ENCODE measurements at places on chromosomes 1 and 21.

DNA sequence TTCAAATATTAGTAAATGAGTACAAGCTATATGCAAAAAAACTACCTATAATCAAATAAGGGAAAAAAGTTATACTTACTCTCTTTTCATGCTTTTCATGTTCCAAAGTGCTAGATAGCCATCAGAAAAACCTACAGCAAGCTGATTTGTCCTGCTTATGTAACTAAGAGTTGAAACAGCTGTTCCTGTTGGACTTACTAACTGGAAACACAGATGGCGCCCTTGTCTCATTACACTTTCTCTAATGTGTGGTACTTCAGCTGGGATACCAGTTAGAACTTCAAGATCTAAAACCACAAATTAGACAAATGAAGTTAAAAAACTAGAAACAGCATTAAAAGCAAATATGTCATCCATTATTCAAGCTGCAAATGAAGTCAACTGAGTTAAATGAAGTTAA lies 24.3 kb downstream of the AHCTF1 start:
- DNase-seq = peak; percentile 34

DNA sequence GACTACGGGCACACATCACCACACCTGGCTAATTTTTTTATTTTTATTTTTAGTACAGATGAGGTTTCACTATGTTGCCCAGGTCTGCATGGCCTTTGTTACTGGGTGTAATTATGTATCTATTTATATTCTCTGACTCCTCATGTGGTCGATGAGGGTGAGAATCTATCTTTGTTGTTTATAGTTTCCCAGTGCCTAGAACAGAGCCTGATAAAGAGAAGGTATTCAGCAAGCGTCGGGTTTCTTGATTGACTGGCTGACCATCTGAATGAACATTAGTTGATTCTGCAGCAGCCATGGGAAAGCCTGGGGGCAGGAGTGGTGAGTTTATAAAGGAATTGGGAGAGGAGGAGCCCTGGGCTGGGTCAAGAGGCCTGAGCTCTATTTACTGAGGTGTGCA lies 28.5 kb downstream of the SERINC2 start:
- no peak for DNase-seq

GRCh38 chr21:41422546-41423304 lies 3.3 kb upstream of the MX1 start:
- DNase-seq = no peak

DNA sequence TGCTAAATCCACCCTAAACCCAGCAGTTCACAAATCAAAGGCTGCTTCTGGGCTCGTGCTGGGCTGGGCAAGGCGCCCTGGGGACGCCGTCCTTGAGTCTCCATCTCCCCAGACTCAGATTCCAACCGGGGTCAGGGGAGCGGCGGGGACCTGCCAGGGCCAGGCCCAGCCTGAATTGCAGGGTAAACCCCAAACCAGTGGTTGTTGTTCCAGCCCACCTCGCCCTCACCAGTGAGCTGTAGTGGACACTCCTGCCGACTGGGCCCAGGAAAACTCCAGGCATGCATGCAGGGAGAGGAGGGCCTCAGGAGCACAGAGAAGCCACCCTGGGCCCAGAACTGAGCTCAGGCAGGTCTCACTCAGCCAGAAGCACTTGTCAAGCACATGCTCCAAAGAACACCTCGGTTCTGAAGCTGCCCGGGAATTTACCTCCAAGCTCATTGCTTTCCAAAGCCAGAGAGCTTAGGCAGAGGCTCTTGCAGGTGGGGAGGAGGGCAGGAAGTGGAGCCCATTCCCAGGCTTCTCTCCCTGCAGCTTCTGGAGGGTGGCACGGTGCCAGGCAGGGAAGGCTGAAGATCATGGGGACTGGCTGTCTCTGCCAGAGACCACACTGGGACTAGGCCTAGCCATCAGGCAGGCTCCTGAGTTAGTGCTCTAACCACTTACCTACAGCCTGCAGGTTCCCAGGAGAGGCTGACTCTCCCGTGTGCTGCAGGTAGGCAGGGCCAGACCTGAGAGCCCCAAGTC lies 437.0 kb downstream of the MATN1 start:
- no peak for DNase-seq

DNA sequence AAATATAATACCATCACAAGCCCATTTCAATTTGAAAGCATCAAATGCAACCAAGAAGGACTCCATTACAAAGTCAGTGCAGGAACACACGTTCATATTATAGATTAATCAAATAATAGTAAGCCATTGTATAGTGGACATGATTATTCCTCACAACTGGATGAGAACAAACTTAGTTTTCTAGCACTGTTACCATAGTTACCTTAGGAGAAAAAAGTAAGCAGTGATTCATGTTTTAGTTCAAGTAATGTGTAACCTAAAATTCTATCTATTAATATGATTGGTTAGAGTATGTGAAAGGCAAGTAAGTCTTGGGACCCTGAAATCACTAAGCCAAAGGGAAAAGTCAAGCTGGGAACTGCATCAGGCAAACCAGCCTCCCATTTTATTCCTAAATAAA lies 15.2 kb downstream of the SSX2IP start:
- no peak for DNase-seq

DNA sequence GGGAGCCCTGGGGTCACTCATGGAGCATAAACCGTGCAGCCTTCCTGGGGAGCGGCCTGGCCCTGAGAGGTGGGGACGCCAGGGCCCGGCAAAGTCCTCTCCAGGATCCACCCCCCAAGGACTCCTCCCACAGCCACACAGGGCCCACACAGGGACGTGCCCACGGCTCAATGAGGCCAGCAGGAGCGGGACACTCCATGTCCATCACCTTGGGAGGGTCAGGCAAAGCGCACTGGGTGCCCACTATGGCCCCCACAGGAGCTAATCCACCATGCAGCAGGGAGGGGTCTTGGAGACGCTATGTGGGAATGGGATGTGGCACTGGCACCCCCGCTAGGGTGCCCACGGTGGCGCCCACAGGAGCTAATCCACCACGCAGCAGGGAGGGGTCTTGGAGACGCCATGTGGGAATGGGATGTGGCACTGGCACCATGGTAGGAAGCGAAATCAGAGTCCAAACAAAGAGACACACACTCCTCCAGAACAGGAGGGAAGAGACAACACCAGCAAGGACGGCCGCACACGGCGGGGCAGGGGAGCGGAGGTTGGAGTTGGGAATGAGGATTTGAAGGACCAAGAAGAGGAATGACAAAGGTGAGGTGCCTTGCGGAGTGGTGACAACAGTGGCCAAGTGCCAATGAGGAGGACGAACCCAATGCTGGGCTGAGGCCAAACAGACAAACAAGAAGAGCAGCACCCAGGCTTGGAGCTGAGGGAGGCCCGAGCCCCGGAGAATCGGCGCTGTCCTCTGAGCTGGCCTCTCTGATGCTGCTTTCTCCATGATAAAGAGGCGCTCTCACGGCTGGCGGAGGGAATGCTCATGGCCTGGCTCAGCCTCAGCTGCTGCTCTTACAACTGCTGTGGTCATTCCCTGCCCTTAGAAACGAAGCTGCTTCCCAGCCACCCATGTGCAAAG lies 18.1 kb upstream of the SLC19A1 start:
- DNase-seq = no peak

DNA sequence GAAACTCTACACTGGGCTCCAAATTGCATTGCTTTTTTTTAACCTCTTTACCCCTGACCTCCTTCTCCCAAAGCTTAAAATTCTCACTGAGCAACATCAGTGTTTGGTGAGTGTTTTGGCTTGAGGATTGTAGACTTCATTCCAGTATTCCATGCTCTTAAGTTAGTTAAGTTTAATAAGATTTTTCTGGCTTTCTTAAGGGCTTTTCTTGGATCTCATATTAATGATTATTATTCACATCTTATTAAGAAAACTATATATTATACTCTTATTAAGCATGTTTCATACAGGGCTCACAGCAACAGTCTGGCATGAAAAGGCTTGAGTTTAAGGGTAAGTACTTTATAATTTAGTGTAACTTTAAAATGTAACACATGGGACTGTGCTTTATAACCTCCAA lies 141.8 kb downstream of the DISP1 start:
- no peak for DNase-seq

GRCh38 chr21:38927776-38928175 lies 122.0 kb downstream of the ETS2 start:
- DNase-seq = no peak

- no peak for DNase-seq
These were observed 29.4 kb downstream of the DENND1B start for GRCh38 chr1:197745911-197746310.

DNA sequence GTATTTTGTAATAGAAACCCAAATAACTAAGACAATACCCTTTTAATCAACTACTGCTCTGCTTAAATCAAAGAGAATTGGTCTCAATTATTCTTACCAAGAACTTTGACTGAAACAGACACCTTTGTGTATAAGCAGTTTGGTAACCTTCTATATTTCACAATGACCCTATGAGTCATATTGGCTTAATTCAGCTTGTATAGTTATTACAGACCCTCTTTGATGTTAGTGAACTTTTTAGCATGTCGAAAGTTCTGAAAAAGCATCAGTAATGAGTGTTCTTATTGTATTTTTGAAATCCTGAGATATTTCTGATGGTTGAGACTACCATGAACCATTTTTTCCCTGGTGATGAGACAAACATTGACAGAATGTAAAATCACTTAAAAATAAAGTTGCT lies 43.3 kb upstream of the RABGAP1L start:
- DNase-seq = no peak

GRCh38 chr1:240044620-240045019 lies 47.1 kb upstream of the FMN2 start:
- no peak for DNase-seq

DNA sequence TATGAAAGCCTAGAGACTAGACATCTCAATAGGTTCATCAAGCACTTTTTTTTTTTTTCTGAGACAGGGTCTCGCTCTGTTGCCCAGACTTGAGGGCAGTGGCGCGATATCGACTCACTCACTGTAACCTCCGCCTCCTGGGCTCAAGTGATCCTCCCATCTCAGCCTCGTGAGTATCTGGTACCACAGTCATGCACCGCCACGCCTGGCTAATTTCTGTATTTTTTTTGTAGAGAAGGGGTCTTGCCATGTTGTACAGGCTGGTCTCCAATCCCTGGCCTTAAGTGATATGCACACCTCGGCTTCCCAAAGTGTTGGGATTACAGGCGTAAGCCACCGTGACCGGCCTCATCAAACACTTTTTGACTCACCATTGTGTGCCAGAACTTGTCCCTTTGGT lies 613 bp upstream of the GPATCH4 start:
- DNase-seq = no peak

- no peak for DNase-seq
These were observed 15.7 kb downstream of the PTPN22 start for GRCh38 chr1:113855630-113856400.

DNA sequence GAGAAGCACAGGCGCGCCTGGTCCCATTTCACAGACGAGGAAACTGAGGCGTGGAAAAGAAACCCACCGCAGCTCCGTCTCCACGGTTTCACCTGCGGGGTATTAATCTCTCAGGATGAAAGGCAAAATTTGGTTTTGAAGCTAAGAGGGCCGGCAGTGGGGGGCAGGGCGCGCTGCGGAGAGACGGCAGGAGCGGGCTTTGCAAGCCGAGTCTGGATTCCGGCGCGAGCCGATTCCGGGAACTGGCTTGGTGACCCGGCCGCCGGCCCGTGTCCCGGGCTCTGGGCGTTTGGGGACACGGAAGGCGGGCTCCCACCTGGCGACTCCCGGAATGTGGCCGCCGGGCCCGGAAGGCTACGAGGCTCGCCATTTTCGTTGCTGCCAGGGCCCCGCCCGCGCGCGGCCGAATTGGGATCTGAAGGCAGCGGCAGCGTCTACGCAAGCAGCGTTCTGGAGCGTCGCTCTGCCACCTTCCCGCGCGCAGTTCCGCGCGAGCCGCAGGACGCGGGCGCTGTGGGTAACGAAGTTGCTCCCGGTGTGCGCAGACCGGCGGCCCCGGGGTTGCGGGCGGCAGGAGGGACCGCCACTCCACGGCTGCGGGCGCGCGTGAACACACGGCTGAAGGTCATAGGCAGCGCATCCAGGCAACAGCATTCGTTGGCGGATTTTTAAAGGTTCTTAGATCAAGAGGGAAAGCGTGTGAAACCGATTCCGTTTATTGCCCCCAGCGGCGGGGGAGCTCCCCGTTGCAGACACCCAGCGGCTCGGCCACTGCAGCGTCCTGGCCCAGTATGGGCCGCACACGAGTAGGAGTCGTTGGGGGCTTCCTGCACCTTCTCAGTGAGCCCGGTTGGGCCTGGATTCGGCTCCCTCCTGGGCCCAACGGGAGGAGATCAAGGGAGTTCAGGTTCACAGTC lies 5.4 kb upstream of the PRDM16 start:
- no peak for DNase-seq

- DNase-seq = no peak
These were observed 138.7 kb downstream of the GALNT2 start for GRCh38 chr1:230205719-230206198.

All from AG04450 (cell line).